ENCODE measurements at places on chromosomes 7 and 10.

DNA sequence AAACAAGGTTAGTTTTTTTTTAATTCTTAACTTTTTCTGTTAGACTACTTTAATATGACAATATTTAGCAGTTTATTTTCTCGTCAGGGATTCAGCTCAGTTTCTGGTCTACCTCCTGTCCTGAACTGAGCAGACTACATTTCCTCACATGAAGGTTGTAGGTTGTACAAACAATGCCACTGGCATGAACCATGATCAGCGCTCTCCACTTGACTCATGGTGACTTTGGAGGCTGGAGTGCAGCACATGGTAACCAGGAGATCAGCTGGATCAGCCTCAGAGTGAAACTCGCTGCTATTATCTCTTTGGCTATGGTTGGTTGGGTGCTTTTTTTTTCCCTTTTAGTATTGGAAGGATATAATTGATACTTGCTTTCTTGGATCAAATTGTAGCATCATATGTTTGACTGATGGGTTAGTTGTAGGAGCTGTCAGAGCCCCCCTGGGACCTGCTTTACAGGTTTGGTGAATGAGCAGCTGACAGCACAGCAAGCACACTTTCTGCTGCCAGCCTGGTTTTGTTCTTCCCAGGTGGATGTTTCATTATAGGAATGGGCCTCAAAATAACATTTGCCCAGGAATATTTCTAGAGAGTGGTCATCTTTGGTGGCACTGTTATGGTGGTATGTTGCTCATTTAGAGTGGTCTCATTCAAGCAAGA lies 556.4 kb downstream of the AUTS2 start:
- DNase-seq, result no peak

DNA sequence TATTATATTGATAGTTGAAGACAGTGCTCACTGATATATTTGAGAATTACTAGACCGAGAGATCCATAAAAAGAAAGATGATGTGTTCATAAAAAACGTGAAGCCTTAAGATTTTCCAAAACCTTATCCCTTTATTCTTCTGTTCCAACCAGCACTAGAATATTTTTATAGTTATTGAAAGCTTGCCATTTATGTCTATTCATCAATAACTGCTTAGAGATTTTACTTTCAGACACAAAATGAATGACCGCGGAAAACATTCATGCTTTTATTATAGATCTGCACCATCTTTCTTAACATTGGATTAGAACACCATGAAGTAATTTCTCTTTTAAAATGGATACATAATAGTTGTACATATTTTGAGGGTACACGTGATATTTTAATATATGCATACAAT lies 77.6 kb downstream of the FBXL13 start:
- no peak for DNase-seq

GRCh38 chr7:139918480-139918879 lies 89.4 kb downstream of the TBXAS1 start:
- DNase-seq, result no peak

DNA sequence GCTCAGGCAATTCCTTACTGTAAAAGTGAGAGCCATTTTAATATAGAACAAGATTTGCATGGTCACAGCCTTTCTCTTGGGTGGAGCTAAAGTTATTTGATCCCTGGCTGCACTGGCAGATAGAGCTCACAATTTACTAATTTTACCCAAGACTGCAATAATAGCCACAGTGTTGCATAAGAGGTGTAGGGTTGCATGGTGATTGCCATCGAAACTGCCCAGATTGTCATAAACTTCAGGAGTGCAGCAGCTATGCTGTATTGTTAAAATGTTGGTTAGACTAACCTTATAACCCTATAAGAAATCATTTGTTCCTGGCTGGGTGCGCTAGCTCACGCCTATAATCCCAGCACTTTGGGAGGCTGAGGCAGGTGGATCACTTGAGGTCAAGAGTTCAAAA lies 50.0 kb downstream of the VCL start:
- no peak for DNase-seq

DNA sequence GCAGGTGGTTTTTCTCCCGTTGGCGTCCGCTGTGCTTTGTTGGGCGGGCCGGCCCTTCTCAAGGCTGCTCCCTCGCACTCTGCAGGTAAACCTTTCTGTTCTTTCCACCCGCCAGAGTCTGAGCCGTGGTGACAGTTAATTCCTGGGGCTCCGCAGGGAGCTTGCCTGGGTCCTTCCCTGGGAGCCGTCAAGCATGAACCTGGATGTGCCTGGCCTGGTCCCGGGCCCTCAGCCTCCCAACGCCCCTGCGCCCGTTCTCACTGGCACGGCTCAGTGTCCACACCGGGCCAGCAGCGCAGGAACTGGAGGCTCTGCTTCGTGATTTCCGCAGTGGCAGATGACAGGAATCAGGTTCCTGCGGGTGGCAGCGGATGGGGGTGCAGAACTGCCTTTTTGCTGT lies 10.9 kb upstream of the NKX6-2 start:
- no peak for DNase-seq

GRCh38 chr7:11709196-11709595 lies 122.8 kb downstream of the THSD7A start:
- DNase-seq, result no peak

DNA sequence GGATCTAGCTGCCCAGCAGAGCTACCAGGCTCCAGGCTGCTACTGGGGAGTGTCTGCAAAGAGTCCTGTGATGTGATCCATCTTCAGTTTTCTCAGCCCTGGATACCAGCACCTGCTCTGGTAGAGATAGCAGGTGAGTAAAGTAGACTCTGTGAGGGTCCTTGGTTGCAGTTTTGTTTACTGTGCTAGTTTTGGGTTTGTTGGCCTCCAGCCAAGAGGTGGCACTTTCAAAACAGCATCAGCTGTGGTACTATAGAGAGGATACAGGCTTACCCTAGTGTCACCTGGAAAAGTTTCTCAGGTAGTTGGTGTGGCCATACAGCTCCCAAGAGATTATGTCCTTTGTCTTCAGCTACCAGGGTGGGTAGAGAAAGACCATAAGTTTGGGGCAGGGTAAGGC lies 56.3 kb downstream of the MTERF1 start:
- no peak for DNase-seq

GRCh38 chr7:25863729-25864110 lies 288.3 kb upstream of the NFE2L3 start:
- no peak for DNase-seq

DNA sequence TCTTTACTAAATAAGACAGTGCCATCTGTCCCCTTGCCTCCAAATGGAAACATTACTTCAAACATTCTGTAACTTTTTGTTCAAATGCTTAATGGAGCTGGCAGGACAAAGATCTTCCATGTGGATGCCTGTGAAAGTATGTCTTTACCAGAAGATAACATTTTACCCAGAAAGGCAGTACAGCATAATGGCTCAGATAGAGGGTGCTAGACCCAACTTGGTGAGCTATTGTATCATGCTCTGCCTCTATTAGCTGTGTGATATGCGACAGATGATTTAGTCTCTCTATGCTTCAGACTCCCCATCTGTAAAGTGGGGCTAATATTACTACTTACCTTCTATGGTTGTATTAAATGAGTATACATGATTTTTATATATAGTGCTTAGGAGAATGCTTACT lies 8.8 kb upstream of the SMKR1 start:
- DNase-seq, result no peak

GRCh38 chr7:58086461-58086860 lies 636.5 kb downstream of the ZNF716 start:
- no peak for DNase-seq

- no peak for DNase-seq
These were observed 2.6 kb upstream of the NEURL1 start for GRCh38 chr10:103490986-103491314.

DNA sequence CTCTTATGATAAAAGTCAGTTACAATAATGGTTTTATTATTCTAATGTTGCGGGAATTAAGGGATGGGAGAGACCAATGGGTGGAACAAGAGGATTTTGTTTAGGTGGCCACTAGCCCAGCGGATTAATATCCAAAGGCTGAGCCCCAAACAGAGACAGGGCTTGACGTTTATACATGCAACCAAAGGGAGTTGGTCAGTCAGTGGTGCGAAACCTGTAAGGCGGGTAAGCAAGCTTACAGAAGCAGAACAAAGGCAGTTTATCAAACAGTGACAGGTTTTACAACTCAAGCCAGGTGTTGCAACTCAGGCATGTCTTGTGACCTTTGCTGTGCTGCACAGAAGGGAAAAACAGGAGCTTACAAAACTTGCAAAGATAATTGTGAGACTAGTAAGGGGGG lies 622.9 kb upstream of the MBL2 start:
- no peak for DNase-seq

GRCh38 chr7:47390914-47391313 lies 191.0 kb downstream of the TNS3 start:
- DNase-seq, result no peak

DNA sequence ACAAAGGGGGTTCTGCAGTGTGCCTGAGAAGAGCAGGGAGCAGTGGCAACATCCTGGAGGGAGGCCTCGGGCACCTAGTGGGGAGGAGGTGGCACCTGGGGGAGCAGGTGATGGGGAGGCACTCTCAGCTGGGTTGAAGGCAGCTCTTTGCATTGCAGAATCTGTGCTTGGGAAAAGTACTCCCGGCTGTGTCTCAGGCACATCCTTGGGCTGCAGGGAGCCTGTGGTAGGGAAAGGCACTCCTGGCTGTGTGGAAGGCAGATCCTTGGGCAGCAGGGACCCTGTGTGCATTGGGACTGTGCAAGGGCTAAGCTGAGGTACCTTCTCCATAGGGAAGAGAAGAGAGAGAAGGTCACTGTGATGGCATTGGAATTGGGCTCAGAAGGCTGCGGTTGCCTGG lies 52.8 kb upstream of the ANTXRL start:
- no peak for DNase-seq

DNA sequence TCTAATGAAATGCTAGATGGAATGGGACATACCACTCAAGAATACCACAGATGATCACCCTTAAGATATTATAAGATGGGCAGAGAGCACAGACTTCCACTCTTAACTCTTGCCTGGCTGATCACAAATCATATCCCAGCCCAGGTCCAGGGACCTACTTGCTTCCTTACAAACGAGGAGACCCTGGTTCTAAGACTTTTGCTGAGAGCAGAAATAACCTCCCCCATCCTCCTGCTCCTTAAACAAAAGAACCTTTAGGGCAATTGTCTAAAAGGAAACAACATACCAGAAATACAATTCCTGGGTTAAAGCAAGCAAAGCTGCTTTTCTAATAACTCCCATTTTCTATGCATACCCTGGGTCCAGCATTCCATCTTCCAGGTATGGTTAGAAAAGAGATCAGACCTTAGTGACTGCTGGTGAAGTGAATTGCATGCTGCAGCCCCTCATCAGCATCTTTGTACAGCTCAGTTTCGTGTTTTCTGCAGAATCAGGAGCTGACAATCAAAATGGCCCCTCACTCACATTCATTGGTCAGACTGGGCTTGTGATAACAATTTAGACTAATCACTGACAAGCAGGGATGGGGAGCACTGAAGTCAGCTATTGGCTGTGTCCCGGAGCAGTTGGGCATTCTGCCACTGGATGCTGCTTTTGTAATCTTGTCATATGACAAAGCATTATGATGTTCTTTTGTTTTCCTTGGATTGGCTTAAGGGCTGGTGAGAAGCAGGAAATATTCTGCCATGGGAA lies 14.6 kb downstream of the IFIT3 start:
- no peak for DNase-seq

DNA sequence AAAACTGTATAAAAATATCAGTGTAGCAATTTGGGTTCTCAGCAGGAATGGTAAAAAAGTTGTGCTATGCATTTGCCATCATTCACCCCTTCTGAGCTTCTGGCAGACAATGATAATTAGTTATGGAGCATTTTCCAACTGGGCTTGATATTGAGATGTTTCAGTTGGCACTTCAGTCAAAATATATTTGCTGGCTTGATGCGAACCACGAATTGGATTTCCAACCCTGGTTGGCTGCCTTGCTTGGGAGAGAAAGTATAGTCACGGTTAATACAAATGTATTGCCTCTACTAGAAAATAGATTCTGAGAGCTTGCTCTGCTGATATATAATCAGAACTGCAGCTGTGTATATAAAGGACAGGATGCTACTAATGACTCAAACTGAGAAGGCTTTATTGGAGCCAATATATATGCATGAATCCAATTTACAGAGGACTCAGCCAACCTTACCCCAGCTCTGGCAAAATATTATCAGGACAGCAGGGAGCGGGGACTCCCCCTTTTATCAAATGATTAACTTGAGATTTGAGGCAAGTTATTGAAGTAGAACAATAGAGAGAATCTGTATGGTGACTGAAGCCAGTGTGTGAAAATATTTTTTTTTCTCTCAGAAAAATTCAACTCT lies 219.8 kb upstream of the SMIM30 start:
- no peak for DNase-seq

DNA sequence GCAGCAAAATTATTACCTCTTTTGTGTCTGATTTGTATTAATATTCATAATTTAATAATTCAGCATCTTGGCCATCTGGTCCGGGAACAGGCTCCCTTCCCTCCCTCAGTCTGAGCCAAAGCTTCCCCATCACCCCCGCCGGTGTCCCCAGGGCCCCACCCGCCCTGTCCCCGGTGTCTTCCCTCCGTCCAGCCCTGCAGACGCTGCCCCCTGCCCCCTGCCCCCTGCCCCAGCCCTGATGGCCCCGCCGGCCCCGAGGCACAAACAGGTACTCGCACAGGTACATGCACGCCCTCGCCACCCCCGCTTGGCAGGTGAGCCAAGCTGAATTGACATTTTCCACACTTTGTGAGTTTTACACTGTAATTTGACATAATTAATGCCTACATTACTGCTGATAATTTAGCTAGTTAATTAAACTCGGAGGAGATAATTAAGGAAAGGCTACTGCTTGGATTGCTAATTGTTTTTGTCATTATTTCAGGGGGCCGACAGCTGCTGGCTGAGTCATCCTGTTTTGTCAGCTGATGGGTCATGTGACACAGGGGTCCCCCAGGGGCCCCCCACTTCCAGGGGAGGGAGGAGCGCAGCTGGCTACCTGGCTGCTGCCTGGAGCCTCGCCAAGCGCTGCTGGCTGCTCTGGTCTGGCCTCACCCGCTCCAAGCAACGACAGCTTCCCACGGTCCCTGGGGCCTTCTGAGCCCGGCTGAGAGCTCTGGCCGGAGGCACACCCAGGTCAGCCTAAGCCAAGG lies 36.6 kb downstream of the MICALL2 start:
- DNase-seq, result no peak

- DNase-seq, result no peak
These were observed 52.3 kb upstream of the WAC start for GRCh38 chr10:28480628-28480965.

- peak; percentile 98 for DNase-seq
These were observed at the start of gene AVL9 for GRCh38 chr7:32495298-32496051. Gene AVL9 (plus strand): TSS chr7:32495489. CDS start chr7:32495710, 221 bp downstream.

DNA sequence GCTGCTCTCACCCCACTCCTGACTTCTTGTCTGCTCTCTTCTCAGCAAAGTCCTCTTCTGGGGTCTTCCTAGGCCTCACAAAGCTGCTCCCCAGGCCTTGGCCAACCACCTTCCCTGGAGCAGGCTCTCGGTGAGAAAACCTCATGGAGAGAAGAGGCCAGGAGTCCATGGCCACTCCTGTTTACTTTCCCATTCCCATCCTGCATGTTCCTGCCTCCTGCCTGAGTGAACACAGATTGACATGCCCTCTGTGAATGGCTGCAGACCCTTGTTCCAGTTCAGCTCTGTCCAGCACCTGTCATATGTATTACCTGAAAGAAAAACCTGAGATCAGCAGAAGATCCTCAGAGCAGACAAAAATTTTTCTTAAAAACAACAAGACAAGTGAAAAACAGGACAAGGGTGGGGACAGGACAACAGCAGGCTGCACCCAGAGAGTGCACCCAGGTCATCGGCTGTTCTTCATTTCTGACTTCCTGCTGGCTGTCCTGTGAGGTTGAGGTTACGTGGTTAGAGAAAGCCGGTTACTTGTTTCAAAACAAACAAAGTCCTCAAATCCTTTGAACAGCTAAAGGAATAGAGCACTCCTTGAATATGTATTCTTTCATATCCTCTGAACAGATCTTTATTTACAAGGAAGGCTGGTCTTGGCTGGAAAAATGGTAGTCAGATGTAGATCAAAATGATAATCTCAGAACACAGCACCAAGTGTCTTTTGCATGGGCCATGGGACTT lies 34.0 kb upstream of the DLD start:
- DNase-seq, result no peak
